ENCODE measurements at places on chromosomes 5 and 9.

DNA sequence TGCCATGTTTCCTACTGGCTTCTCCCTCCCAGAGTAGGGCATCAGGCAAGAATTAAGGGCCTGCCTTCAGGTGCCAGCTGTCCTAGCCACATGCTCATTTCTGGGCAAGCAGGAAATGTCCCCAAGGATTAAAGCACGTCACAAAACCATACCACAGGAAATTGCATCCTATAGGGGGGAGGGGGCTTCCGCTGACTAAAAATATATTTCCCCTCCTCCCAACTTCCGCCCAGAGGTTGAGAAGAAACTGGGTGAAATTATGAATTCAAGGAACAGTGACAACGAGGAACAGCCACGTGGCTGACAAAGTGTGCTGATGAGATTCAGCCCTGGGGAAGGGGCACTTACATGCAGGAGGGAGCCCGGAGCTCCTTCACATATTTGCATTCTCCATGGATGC lies 4.1 kb downstream of the HBEGF start:
- no peak for DNase-seq

DNA sequence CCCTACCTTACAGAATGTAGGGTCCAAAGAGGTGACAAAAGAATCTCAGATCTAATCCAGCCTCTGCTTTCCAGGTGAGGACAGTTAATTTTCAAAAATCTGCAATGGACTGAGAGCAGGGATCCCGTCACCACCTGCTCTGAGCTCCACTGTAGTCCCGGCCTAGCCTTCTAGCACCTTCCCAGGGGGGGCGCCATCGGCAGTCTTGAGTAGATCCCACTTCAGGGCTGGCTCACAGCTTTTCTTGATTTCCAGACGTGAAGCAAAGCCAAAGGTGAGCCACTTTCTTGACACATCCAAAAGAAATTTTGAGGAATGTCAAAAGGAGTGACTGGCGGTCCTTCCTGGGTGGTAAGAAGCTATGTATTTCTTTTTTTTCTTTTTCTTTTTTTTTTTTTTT lies 114.1 kb downstream of the SYK start:
- peak; percentile 28 for DNase-seq

DNA sequence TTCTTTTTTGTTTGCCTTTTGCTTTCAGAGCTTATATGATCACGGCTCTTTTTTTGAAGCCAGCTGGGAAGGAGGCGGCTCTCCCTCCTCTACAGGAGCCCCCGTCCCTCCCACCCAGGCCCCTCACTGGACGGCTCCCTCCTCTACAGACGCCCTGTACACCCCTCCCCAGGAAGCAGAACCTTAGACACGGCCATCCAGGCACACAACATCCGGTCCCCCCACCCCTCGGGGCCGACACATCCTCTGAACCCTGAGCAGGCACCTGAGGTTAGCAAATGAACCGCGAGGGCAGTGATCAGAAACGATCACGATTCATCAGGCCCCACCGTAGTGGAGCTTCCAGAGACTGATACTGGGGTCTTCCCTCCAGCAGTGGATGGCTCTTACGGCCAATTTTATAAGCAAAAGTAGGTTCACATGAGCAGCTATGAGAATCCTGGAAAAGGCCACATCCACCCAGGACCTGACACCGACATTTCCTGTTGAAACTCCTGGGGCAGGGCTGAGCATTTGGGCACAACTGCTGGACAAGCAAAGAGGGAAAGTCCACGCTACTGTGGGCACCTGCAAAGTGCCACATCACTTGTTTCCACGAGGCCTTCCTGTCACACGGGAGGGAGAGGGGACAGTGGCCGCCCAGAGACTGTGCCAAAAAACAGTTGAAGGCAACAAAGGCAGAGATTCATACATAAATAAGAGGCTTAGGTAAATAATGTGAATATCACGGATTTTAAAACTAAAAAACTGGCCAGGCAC lies 78.9 kb downstream of the SEMA4D start:
- DNase-seq, result no peak

DNA sequence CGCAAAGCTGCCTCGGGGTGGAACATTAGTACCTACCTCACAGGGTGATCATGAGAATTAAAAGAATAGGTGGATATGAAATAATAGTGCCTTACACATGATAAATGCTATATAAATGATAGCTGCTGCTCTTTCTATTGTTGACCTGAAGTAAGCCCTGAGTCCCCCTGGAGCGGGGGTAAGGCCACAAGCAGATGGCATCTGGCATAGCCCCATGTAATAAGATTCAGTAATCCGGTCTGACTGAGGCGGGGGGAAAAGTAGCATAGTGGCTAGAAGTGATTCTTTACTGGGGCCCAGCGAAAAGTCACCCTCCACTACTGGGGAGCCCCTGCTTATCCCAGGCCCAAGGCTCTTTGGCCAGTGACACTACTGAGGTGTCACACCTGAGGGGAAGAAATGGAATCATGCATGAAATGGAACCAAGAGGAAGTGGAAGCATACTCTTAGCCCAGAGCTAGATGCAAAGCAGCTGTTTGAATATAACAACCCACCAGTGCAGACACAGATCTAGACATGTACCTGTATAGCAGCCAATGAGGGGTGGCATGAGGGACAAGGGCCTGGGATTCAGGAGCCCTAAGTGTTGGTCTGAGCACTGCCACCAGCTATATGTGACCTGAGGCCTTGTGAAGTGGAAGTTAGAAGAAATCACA lies 16.1 kb upstream of the FGFR4 start:
- DNase-seq, result no peak

GRCh38 chr5:92836855-92837755 lies 743.9 kb downstream of the NR2F1-AS1 start:
- DNase-seq, result no peak

DNA sequence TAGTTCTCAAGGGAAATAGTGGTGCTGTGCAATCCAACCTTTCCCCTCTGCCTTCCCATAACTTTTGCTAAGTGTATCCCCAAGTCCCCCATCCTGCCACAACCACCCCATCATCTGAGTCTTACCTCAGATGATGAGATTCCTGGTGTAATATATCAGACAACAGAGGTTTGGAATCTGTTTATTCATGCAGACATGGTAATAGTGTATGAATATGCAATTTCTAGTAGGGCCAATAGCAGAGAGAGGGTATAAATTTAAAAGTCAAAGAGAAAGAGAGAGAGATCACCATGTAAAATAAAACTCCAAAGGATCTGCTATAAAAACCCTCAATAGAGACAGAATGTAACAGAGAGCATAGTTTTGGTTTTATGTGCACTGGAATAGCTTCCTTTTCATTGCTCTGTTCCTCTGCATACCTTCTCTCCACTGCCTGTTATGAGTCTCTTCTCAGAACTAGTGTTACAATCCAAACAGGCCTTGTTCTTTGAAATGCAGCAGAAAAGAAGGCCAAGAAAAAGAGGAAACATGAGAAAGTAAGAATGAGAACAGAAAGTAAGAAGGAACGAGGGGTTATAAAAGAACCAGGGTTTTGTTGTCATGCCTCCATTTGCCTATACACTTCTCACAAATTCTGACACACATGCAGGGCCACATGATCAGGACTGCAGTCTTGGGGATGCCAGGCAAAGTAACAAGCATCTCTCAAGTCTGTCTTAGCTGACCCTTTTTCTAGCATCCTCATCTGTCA lies 278.0 kb downstream of the CETN3 start:
- no peak for DNase-seq

DNA sequence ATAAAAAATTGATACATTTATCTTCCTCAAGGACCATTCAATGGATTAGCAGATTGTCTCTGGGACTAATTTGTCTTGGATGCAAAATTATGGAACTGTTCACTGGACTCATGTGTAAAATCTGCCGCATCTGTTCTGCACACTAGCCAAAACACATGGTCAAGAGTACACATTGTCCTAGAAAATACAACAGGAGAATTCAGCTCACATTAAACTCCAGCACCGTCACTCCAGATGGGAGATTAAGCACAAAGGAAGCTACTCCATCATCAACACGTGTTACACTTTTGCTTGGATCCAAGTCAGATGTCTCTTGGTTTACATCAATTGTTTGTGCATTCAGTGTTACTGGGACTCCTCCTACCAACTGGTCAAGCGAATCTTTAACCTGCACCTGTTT lies 28.8 kb downstream of the C5 start:
- no peak for DNase-seq

- DNase-seq, result no peak
These were observed 207.6 kb upstream of the MPDZ start for GRCh38 chr9:13487071-13487470.

- DNase-seq, result no peak
These were observed 644 bp downstream of the NIM1K start for GRCh38 chr5:43192558-43193180.

- DNase-seq, result no peak
These were observed 35.0 kb downstream of the PTTG1 start for GRCh38 chr5:160456480-160457177.

DNA sequence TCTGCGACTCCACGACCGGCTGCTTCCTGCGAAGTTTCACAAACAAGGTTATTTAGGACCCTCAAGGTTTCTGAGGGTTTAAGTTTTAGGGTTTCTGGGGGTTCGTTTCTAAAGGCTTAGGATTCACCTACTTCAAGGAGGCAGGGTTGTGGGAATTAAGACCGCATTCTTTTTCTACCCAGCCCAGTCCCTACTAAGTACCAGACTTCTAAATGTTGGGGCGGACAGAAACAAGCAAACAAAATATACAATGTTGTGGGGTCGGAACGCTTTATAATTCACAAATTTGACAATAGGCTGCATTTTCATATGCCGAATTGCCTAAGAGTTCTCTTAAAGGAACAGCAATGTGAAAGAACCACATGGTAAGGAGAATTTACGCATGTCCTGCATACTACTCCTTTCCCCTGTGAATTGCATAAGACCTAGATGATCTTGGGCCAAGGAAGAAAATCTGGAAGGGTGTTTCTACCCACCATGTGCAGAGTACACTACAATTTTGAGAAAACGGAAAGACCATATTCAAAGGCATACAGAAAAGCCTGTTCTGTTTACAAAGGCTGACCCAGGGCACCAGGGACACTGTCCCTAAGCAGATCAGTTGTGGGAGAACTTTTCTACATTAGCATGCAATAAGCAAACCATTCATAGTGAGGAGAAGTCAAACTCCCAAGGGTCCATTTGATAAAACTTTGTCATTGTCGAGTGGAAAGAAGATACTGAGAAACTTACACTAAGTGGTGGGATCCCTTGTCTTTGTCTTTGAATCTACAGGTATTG lies 457.3 kb downstream of the RAB3C start:
- peak; percentile 57 for DNase-seq

GRCh38 chr9:90842996-90843395 lies 41.4 kb downstream of the SYK start:
- no peak for DNase-seq

- DNase-seq, result no peak
These were observed 3.7 kb downstream of the ECSCR start for GRCh38 chr5:139458580-139459407.

- no peak for DNase-seq
These were observed 78.0 kb downstream of the ISOC1 start for GRCh38 chr5:129172580-129172979.

GRCh38 chr9:73370053-73370452 lies 218.4 kb downstream of the ANXA1 start:
- DNase-seq, result no peak

DNA sequence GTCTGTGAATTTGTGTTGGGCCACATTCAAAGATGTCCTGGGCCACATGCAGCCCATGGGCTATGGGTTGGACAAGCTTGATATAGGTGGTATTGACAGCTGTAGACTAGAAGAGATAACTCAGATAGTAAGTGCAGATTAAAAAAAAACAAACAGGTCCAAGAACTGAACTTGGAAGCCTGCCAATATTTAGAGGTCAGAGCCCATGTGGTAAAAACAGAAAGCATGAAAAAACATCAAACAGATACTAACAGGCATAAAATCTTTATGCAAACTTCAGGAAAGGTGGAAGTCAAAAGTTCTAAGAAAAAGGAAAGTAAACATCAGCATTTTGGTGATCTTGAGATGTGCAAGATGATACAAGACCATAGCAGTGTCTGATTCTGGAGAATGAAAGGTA lies 155.1 kb upstream of the NR4A3 start:
- no peak for DNase-seq

DNA sequence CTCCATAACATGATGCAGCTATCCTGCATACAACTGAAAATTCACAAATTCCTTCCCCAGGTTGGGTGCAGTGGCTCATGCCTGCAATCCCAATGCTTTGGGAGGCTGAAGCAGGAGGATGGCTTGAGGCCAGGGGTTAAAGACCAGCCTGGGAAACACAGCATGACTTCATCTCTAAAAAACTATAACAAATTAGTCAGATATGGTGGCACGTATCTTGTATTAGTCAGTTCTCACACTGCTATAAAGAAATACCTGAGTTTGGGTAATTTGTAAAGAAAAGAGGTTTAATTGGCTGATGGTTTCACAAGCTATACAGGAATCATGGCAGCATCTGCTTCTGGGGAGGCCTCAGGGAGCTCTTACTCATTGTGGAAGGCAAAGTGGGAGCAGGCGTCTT lies 56.4 kb upstream of the DAPK1 start:
- DNase-seq, result no peak

DNA sequence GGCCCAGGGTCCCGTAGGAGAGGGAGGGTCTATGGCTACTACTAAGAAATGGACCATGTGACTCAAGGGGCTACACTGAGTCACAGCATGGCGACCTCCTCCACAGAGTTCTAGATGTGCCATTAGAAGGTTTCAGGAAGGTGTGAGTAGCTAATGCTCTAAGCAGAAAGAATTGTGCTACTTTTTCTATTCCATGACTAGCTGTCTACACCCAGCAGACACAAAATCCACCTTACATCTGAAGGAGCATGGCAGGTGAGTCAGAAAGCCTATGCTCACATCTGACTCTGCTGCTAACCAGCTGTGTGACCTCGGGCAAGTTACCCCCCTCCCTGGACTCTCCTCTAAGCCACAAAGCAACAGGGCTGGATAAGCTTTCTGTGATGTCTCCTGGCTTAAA lies 14.4 kb upstream of the MEIKIN start:
- DNase-seq, result no peak

DNA sequence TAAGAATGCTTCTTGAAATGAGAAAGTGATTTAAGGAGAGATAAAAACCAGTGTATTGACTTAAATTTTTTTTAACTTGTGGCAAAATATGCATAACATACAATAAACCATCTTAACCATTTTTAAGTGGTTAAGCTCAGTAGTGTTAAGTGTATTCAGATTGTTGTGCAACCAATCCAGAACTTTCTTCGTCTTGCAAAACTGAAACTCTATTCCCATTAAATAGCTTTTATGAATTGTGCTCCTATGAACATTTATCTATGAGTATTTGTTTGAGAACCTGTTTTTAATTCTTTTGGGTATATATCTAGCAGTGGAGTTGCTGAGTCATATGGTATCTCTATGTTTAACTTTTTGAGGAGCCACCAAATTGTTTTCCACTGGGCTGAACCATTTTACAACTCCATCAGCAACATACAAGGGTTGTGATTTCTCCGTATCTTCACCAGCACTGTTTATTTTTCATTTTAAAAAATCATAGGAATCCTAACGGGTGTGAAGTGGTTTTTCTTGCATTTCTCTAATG lies 76.6 kb upstream of the ACTBL2 start:
- no peak for DNase-seq

Data from HuH-7.5 (cell line).